ENCODE measurements at places on chromosomes 13 and 19.

GRCh38 chr13:70580825-70581224 lies 472.6 kb upstream of the KLHL1 start:
- DNase-seq, result no peak

- peak; percentile 33 for DNase-seq
Observed at GRCh38 chr13:41942462-41943094, 18.3 kb downstream of the VWA8 start.

- no peak for DNase-seq
Observed at GRCh38 chr19:4449022-4449638, 8.5 kb downstream of the UBXN6 start.

- DNase-seq, result no peak
Observed at GRCh38 chr13:70042193-70042592, 65.4 kb upstream of the ATXN8OS start.

DNA sequence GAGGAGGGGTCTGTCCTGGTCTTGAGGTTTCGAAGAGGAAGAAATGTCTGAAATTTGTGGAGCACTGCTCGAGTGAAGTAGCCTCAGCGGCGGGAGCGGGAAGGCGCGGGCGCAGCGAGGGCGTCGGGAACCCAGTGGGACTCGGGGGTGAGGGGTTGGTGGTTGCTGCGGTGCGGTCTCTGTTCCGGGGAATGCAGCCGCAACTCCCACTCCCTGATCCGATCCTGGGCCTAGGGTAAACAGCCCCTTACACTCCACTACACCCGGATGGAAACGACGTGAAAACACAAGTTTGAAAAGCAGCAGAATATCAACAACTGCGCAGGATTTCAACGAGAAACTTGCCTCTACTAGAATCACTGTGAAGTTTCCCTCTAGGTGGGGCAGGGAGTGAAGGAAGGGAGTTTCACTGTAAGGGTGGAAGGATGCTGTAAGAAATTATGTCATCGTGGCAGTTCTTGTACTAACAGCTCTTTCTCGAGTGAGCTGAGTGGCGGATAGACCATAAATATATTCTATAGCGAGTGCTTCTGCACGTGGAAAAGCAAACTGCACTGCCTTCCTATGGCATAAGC lies 2.0 kb upstream of the KLF12 start:
- DNase-seq, result peak; percentile 45

DNA sequence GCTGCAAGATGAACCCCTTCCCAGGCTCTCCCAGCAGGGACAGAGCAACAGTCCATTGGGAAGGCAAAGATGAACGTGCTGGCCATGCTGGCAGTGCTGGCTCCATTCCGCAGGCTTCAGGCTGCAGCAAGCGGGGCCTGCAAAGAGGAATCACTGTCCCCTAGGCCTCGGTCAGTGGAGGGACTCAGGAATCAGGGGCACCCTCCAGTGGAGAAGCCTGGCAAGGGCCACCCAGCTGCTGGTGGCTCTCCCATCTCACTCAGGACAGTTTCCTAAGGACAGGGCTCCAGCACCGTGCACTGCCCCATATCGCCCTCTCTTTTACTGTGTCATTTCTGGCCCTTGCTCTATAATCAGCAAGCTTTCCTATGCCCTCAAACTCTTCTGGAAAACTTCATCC lies 498.6 kb downstream of the EFNB2 start:
- peak; percentile 49 for DNase-seq

DNA sequence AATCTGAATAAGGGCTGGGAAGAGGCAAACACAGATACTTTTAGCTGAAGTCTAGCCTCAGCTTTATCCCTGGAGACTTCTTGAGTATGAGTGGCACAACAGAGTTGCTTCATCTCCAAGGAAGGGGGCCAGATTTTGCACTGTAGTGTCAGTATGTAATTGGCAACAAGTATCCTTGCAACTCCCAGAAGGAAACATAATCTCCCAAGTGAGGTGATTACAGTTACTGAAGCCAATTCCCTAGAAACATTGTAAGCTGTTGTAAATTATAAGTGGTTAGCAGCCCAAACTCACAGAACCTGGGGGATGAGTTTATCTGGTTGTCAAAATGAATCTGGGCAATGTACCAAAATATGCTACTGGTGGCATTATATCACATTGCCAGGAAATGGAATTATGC lies 2065.7 kb upstream of the PCDH20 start:
- peak; percentile 13 for DNase-seq

DNA sequence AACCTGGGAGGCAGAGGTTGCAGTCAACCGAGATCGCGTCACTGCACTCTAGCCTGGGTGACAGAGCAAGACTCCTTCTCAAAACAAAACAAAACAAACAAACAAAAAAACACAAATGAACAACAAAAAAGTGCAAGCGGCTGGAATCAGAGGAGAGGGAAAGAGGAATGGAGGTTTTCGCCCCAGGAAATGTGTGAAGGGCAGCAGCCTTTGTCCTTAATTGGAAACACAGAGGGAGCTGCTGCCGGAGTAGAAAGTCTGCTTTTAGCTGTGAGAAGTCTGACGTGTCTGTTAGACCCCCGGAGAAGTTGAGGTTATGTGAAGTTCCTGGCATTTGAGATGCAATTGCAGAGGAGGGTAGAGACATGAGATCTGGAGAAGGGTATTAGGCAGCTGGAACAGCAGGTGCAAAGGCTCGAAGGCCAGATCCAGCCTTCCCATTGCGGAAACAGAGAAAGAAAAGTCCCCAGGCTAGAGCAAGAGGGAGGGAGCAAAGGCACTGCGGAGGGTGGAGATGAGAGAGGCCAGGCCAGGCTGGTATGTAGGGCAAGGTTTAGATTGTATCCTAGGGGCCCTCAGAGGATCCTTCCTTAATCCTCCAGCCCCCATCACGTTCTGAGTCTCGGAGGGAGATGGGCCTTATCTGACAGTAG lies 473 bp downstream of the TMIGD2 start:
- no peak for DNase-seq

- no peak for DNase-seq
Observed at GRCh38 chr13:53447456-53447855, 418.8 kb downstream of the OLFM4 start.

GRCh38 chr13:51764184-51765141 lies 39.5 kb downstream of the DHRS12 start:
- DNase-seq, result peak; percentile 84

DNA sequence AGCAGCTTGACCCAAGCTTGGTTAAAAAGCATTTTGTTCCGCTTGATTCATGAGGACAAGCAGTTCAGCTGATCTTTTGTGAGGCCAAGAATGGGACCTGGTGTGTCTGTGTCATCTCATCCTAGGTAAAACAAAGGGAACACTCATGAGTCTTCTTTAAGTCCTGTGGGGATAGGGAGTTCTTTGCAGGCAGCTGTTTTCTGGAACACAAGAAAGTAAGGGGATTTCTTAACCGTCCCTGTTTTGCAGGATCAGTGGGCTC lies 134.5 kb upstream of the TMTC4 start:
- no peak for DNase-seq

DNA sequence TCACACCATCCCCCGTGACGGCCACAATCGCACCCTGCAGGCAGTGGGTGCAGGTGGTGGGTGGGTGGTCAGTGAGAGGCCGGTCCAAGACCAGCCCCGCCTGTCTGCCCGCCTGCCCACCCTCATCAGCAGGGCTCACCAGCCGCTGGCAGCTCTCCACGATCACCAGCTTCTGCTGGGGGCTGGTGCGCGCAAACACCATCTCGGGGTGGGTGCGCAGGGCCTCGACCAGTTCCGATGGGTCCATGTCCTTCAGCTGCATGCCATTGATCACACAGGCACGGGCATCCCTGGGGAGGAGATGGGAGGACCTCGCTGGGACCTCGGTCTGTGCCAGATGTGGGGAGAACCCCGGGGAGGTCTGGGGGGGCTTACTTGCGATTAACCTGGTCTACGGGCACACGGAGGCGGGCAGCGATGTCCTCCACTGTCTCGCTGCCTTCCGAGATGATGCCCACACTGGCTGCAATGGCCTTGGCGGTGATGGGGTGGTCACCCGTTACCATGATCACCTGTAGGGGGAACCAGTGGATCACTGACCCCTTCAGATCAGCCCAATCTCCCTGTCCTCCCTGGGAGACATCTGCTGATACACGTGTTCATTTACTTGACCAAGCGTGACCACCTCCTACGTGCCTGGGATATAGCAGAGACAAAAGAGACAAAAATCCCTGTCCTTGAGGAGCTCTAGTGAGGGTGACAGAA lies 8.0 kb downstream of the ATP4A start:
- peak; percentile 47 for DNase-seq

- no peak for DNase-seq
Observed at GRCh38 chr19:20968092-20968491, 45.0 kb downstream of the ZNF85 start.

DNA sequence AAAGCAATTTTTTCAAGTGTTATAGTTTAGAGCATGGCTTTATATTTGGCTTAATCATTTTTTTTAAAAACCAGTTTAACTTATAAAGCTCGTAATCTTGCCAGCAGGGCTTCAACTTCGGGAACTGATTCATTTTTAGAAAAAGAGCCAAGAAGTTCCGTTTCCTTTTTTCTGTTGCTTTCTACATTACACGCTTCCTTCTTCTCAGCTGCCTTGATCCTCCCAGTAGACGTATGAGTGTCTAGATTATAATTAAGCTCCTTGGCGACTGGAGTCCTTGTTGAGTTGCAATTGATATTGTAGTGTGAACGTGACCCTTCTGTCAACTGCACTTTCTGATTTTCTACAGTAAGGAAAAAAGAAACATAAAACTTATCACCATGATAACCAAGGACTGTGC lies 497.2 kb downstream of the DIAPH3 start:
- no peak for DNase-seq

DNA sequence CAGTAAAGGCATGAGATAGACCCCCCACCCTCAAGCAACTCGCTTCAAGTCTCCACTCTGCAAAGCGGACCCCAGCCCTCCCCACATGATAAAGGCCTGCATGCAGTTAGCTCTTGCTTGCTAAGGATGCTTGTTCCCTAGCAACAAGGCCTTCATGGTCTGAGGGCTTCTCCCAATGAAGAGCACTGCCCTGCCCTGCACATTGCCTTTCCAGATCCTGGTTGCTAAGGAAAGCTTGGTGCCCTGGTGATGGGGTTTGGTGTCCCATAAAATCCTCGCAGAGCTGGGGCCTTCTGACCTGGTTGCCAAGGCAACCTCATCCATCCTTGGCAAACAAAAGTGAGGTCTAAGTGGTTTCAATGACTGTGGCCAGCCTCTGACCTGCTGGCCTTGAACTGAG lies 6.0 kb downstream of the DBP start:
- peak; percentile 70 for DNase-seq

GRCh38 chr13:114071410-114071809 lies 61.0 kb downstream of the RASA3 start:
- peak; percentile 7 for DNase-seq

- DNase-seq, result peak; percentile 2
Observed at GRCh38 chr13:111640006-111640405, 319.6 kb downstream of the TEX29 start.

DNA sequence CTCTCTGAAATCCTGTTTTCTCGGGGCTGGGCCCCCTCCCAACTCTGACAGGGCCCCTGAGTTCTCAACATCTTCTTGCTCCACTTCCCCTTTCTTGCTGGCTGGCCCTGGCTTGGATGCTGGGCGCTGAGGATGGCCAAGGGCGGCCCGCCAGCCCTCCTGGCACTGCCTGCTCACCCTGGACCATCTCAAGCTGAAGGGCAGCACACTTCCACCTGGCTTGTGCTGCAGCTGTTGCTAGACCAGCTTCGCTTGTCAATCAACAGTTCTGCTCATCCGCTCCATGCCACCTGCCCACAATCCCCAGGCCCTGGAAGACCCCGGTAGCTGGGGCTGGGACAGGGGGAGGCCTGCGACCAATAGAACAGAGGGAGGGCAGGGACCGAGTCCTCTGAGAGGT lies 6.9 kb upstream of the GMIP start:
- DNase-seq, result no peak

- no peak for DNase-seq
Observed at GRCh38 chr13:33083054-33083453, 66.8 kb downstream of the KL start.

DNA sequence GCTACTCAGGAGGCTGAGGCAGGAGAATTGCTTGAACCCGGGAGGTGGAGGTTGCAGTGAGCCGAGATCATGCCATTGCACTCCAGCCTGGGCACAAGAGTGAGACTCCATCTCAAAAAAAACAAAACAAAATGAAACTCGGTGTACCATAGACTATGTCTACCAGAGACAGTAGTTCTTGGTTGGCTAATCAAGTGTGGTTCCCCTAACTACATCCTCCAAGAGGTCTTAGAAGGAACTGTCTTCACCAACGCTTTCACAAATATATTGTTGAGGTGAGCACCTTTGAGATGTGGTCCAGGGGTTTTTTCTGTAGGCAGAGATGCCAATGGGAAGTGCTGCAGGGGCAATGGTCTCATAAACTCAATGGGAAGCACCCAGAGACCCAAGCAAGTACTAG lies 48.0 kb downstream of the RFC3 start:
- no peak for DNase-seq

DNA sequence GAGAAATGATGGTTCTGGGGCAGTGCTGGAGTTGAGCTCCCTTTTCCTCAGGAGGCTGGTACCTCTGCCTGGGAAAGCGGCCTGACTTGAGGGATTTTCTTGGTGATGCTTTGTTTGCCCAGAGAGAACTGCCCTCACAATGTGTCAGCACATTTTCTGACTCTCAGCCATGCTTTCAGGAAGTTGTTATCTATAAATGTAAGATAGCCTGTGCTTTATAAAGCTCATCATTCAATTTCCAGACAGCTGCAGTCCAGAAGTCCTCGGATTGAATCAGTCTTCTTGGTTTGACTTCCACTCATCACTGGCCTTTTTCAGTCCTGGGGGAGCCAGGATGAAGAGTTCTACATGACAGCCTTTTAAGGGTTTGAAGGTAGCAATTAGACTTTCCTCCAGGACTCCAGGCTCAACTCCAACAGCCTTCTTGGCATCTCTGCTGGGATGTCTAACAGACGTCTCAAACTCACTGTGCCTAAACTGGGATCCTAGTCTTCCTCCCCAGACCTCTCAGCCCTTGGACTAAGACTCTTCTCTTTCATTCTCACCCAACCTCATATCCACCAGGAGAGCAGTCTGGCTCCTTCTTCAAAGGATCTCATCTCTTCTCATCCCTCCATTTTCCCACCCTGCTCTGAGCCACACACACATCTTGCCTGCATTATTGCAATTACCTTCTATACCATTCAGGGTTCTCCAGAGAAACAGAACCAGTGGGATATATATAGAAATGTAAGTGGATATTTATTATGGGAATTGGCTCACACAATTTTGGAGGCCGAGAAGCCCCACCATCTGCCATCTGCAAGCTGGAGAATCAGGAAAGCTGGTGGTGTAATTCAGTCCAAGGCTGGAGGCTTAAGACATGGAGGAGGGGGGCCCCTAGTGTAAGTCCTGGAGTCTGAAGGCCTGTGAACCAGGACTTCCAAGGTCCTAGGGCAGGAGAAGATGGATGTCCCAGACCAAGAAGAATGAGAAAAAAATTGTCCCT lies 13.1 kb downstream of the ERICH6B start:
- no peak for DNase-seq

GRCh38 chr19:49349567-49349966 lies 12.6 kb downstream of the TEAD2 start:
- no peak for DNase-seq

- no peak for DNase-seq
Observed at GRCh38 chr13:67285611-67286010, 55.5 kb upstream of the PCDH9 start.

- DNase-seq, result no peak
Observed at GRCh38 chr19:5142725-5143097, 173.8 kb downstream of the KDM4B start.

- DNase-seq, result no peak
Observed at GRCh38 chr13:47303626-47304025, 406.8 kb upstream of the HTR2A start.
